Dorsolateral prefrontal cortex (tissue), 122 donors: ENCODE measurements at places on chromosomes 6 and 20.

DNA sequence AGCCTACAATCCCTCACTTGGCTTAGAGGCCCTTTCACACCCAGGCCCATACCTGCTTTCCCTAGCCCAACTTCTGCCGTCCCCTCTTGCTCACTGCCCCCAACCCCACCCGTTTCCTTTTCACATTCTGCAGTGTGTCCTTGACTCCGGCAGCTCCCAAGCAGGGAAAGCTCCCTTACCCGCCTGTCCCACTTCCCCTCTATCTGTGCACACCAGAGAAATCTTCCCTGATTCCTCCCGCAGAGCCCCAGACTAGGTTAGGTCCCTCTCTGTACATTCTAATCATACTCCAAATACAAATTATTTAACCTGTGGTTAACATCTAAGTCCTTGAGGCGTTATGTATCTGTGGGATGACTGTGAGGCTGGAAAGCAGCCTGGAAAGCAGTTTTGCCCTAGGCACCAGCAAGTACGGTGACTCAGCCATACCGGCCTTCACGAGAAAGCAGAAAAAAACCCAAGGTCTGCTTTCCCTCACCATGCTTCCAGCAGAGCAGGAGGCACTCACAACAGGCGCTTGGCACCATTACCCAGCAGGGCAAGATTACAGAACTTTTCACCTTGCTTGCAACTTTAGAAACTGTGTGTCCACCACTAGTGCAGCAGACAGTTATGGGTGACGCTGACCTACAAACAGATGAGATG lies 22.3 kb downstream of the ELOVL5 start:
- DNase-seq: no peak

GRCh38 chr6:64227863-64228262 lies 592.3 kb downstream of the PHF3 start:
- no peak for DNase-seq

GRCh38 chr6:170147056-170147787 lies 143.7 kb downstream of the DLL1 start:
- DNase-seq: peak; percentile 72

- DNase-seq: no peak
These were observed 282.4 kb upstream of the HSF2 start for GRCh38 chr6:122116835-122117627.

GRCh38 chr6:36657942-36658544 lies 20.5 kb upstream of the CDKN1A start:
- no peak for DNase-seq

- no peak for DNase-seq
These were observed 940.6 kb upstream of the FLRT3 start for GRCh38 chr20:15278041-15278440.

GRCh38 chr6:72702421-72702820 lies 80.6 kb downstream of the KCNQ5 start:
- no peak for DNase-seq

DNA sequence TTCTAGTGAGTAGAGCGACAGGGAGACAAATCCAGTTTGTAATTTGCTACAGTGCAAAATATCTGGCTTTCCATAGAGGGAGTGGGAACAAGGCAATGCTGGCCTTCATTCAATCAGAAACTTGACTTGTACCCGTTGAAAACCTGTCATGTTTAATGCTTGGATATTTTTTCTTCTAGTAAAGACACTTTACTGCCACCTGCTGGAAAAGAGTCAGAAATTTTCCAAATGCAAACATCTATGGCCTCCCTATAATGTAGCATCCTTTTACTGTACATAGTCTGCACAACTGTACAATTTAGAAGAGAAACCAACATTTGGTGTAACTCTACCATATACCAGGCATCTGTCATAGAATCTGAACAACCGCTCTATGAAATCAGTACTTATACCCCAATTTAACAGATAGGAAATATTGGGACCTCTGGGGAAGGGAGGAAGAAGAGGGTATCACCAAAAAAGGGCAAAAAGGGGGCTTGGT lies 16.7 kb upstream of the TBC1D20 start:
- DNase-seq: no peak

DNA sequence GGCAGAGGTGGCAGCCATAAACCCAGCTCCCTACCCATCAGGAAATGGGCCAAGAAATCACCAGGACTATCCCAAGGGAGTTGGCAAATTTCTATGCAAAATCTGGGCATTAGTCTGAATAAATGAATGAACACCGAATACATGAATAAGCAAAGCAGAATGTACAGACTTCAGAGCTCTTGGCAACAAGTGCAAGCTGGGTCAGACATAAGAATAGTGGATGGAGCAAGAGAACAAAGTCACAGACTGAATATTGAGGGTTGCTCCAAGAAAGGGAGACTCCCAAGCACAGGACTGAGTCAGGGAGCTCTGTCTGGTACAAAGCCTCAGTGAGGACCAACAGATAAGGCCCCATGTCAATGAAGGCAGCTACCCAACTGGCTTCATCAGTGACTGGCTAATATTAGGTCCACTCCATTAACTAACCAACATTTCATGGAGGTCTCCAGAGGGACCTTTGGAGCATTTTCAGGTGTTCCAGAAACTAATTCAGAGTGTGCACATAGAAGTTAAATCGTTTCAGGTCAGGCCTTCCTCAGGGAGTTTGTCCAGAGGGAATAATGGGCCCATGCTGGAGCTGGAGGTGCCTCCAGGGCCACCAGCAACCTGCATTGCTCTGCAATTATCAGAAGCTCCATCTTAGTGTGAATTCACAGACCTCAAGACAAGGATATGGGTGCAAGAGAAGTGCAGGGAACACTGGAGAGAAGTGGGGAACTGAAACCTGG lies 191.5 kb upstream of the RALGAPA2 start:
- DNase-seq: no peak

DNA sequence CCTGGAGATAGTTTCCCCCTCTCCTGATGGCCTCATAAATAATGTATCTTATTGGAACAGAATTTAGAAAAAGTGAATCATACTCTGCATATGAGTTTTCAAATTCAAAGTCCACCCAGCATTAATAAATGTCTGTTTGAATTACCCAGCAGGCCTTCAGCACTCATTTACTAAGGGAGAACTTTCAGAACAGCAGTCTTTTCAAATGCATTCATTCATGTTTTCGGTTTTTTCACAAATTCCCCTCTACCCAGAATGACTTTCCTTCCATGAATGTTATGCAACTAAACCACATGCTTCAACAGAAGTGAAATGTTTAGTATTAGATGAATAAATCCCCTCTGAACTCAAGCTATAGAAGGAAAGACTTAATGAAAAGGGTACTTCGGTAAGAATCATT lies 92.4 kb downstream of the RTN4IP1 start:
- no peak for DNase-seq

DNA sequence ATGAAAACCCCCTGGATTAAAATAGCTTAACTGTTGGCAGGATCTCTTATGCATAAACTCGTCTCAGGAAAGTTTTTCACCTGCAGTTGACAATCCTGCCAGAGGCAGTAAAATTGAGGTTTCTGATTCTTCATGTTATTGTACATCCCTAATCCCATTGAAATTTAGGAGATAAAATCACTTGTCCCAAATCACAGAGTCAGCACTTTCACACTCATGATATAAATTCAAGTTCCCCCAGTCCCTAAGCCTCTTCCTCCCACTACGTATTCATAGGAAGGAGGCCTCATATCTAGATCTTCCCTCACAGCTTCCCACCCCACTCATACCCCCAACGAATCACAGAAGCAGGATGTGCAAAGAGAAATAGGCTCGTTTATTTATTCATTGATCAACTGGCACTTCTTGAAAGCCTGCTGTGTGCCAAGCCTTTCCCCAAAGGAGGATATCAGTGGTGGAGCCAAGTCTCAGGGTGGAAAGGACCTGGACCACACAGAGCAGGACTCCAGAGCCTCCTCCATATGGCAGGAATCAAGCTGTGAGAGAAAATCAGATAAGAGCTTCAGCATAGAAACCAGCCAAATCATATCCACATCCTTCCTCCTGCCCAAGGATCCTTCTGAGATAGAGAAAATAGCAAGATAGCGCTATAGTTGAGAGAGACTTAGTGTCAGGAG lies 2.3 kb downstream of the SLPI start:
- no peak for DNase-seq

GRCh38 chr6:393391-394221 lies 2.1 kb downstream of the IRF4 start:
- DNase-seq: no peak

- peak; percentile 12 for DNase-seq
These were observed 55.7 kb upstream of the SLC23A2 start for GRCh38 chr20:5056801-5057599.

DNA sequence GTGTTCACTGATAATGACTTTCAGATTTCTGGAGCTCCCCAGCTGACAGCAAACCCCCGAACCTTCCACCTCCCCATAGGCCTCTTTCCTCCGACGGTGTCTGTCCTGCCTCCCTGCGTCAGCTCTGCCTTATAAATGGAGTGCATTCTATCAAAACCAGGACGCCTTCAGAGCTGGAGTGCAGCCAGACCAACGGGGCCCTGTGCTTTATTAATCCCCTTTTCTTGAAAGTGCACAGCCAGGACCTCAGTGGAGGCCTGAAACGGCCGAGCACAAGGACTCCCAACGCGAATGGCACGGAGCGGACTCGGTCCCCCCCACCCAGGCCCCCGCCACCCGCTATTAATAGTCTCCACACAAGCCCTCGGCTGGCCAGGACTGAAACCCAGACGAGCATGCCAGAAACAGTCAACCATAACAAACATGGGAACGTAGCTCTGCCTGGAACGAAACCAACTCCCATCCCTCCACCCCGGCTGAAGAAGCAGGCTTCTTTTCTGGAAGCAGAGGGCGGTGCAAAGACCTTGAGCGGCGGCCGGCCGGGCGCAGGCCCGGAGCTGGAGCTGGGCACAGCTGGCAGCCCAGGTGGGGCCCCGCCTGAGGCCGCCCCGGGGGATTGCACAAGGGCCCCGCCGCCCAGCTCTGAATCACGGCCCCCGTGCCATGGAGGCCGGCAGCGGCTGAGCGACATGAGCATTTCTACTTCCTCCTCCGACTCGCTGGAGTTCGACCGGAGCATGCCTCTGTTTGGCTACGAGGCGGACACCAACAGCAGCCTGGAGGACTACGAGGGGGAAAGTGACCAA lies 42.3 kb upstream of the NAA20 start:
- peak; percentile 86 for DNase-seq

DNA sequence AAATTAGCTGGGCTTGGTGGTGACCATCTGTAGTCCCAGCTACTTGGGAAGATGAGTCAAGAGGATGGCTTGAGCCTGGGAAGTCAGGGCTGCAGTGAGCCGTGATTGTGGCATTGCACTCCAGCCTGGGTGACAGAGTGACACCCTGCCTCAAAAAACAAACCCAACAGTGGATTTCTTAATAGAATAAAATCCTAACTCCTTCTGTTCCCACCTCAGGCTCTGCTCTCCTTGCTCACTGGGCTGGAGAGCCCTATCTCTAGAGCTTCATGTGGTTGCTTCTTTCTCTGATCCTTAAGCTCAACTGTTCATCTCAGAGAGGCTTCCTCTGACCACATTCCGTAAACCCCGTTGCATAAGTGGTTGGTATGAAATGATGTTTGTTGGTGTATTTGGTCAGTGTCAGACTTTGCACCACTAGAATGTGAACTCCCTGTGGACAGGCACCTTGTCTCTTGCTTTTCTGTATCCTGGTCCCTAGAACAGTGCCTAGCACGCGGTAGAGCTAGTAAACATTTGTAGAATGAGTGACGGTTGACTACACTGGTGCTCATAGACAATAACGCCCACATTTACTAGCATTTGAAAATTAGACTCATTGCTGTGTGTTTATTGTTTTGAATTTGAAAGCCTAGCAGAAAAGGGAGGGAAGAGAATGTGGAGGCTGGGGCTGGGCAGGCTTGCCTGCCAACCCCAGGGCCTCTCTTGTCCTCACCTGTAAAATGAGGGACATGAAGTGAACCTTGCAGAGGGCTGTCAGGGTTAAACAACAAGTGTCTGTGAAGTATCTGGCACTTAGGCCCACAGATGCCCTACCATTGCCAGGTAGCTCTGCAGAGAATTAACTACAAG lies 4.2 kb downstream of the MAPRE1 start:
- no peak for DNase-seq

DNA sequence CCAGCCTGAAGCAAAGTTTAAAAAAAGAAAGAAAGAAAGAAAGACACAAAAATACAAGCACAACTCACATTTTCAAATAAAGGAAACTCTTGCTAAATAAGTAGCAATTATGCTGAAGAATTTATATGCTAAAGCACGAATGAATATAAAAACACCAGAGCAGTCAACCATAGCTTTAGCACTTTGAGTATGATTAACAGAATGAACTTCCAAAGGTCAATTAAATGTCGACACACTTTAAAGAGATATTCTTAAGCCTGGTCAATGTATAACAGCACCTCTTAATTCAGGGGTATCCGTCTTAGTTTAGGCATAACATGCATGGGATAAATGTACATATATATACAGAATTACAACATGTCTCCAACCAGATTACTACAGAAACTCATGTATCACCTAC lies 125.9 kb downstream of the OGFRL1 start:
- no peak for DNase-seq

DNA sequence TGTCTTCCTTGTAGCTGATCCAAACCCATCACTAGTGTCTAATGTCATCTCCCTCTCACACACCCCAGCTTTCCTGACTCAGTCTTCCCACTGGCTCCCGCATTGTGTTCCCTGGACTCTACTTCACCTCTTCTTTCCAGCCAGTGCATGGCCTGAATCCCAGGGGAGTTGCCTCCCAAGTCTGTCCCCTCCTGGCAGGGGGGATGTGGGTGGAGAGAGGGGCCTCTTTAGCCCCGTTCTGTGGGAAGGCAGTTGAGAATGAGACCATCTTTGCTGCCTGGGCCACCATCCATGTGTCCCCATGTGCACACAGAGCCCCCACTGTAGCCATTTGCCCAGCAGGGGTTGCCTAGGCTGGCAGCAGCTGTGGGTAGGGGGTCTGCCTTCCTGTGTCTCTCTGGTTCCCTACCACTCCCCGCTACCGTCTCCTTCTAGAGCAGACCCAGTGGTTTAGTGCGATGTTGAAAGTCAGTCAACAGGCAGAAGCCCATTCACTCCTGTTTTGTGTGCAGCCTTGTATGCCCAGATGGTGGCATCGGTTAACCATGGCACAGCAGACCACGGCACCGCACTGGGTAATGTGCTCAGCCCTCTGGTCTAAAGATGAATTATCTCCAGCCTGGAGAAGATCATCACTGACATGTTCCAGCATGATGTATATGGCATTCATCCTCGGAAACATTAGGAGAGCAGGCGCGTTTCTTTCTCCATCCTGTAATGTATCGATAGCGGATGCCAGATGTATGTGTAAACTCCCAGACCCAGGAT lies 178.8 kb upstream of the SNX9 start:
- DNase-seq: no peak

- DNase-seq: no peak
These were observed 14.8 kb downstream of the ITPA start for GRCh38 chr20:3223994-3224680.

- DNase-seq: no peak
These were observed 45.6 kb downstream of the LY86 start for GRCh38 chr6:6633898-6634734.

- no peak for DNase-seq
These were observed 417.5 kb downstream of the EYS start for GRCh38 chr6:65289491-65289890.

- DNase-seq: no peak
These were observed 36.5 kb downstream of the ZBTB46 start for GRCh38 chr20:63794614-63795013.
